T-helper 17 cell (primary cell): ENCODE measurements at places on chromosomes 11 and 22. TPM values are rescaled to one million over a fixed set of nuclear protein-coding genes. Genes with fewer than 3 reads are reported as not detected.
A peak's percentile ranks its signal among the peaks of the same experiment; 100 is the strongest.

DNA sequence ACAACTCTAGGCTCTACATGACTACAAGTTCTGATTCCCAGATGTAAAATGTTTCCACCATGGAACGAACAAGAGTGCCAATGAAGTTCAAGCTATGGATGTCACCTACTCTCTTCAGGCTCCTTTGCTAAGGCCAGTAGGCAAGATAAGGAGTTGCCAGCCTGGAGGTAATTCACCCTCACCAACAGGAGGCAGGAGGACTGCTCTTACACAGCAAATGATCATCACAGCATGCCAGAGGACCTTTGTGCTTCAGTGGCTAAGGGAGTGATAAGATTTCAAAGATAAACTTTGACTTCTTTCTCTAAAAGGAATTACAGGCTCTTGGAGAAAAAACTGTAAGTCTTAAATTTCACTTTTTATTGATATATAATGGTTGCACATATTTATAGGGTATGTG lies 54.1 kb upstream of the SLC36A4 start:
- DNase-seq = no peak
- no peak overlapping the region for H3K4me3 ChIP-seq
- peaks cover 4% of the 10 kb centered on the region for H3K27me3 ChIP-seq
- no peaks in the 10 kb centered on the region for H3K4me1 ChIP-seq

DNA sequence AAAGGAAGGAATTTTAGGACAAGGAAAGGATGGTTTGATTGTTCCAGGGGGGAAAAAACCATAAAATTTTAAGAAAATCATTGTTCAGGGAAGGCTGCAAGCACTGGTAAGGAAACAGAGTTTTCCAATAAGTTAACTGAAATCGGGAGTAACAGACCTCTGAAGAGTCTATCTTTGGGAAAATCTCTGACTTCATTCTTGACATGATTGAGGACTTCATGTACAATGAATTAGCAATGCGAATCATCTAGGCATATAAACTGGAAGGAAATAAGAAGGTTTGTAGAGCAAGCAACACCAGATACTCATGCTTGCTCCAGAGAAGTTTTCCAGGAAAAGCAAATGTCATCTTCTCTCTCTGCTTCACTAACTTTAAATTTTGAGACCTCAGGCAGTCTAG lies 18.5 kb downstream of the APLP2 start:
- peaks cover 15% of the 10 kb centered on the region for H3K4me1 ChIP-seq
- no peaks in the 10 kb centered on the region for H3K27me3 ChIP-seq
- DNase-seq = no peak
- H3K4me3 ChIP-seq = no peak overlapping the region

GRCh38 chr22:49921508-49922278 lies 3.3 kb downstream of the CRELD2 start:
- H3K4me1 ChIP-seq = peaks cover 25% of the 10 kb centered on the region
- no peak overlapping the region for H3K27ac ChIP-seq
- peaks cover 3% of the 10 kb centered on the region for H3K36me3 ChIP-seq
- no peak overlapping the region for H3K4me3 ChIP-seq
- no peak for DNase-seq

- H3K4me3 ChIP-seq = peak overlapping the region; percentile 25
- no peak for DNase-seq
- H3K4me1 ChIP-seq = peaks cover 14% of the 10 kb centered on the region
- H3K36me3 ChIP-seq = no peaks in the 10 kb centered on the region
- no peaks in the 10 kb centered on the region for H3K27me3 ChIP-seq
Observed at GRCh38 chr22:42397332-42398249, 34.6 kb downstream of the NFAM1 start.

DNA sequence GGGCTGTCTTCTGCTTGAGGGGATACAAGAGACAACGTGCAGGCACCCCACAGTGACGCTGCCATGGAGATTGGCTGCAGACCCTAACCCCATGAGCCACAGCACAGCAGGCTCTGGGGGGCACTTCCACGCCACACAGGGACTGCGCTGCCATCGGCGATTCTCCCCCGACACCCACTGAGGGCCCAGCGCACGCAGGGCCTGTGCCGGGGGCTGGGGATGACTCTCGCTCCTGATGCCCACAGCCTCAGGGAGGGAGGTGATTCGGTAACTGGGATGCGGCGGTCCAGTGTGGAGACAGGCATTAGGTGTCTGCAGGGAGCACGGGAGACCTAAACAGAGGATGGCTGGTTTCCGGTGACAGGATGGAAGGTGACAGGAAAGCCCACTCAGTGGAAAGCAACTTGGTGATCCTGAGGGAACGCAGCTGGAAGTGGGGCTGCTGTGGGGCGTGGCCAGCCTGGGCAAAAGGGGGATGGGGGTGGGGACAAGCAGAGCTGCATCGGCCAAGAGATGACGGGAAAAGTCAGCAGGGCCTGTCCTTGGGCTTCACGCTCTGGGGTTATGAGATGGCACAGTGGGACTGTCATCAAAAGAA lies 37.7 kb downstream of the EFCAB6 start:
- H3K27me3 ChIP-seq = peaks cover 37% of the 10 kb centered on the region
- peaks cover 3% of the 10 kb centered on the region for H3K36me3 ChIP-seq
- no peak overlapping the region for H3K27ac ChIP-seq
- H3K4me3 ChIP-seq = no peak overlapping the region

- DNase-seq = no peak
- no peaks in the 10 kb centered on the region for H3K4me1 ChIP-seq
- H3K36me3 ChIP-seq = no peaks in the 10 kb centered on the region
- H3K27ac ChIP-seq = no peak overlapping the region
- H3K4me3 ChIP-seq = no peak overlapping the region
- peaks cover 24% of the 10 kb centered on the region for H3K27me3 ChIP-seq
Observed at GRCh38 chr11:102599642-102600261, 25.4 kb downstream of the MMP20 start.

DNA sequence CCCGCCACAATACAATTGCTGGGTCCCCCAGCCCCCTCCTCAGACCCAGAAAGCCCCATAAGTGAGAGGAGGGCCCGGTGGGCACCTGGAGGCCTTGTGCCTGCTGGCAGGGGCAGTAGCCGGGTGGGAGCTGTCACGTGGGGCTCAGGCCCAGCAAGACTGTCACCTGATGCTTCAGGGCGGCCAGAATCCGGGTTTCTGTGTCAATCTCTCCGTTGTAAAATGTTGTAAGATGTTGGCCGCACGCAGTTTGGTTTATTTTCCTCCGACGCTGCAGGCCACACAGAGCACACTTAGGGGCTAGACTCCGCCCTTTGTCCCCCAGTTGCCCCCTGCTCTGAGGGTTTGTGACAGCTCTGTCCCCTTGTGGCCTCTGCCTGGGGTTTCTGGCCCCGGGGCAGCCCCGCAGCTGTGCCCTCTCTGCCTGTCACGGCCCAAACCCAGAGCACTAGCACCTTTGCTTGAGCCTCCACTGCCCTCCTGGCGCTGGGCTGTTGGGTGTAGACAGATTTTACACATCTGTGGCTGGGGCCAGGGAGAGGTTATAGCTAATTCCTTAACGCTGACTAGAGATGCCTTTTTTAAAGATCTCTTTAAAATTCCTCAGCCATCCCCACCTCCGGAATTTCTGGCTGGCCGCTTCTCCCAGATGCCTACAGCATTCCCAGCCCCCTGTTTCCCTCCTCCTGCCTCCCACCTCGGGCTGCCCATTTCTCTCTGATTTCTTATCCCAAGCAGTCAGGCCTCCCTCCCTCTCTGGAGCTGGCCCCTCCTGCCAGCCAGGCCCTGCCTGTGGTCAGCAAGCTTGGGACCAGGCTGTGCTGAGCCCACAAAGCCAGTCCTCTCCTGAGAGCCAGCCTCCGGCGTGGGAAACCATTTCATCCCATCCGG lies 3.2 kb upstream of the PRR5 start:
- no peaks in the 10 kb centered on the region for H3K27me3 ChIP-seq
- H3K4me3 ChIP-seq = no peak overlapping the region
- DNase-seq = no peak
- peaks cover 8% of the 10 kb centered on the region for H3K4me1 ChIP-seq
- H3K36me3 ChIP-seq = no peaks in the 10 kb centered on the region

- DNase-seq = no peak
- peaks cover 19% of the 10 kb centered on the region for H3K27me3 ChIP-seq
- no peak overlapping the region for H3K27ac ChIP-seq
- peaks cover 11% of the 10 kb centered on the region for H3K4me1 ChIP-seq
Observed at GRCh38 chr11:61948505-61948904, 1.6 kb upstream of the BEST1 start.

- H3K4me1 ChIP-seq = peaks cover 51% of the 10 kb centered on the region
- peaks cover 6% of the 10 kb centered on the region for H3K36me3 ChIP-seq
- H3K27me3 ChIP-seq = no peaks in the 10 kb centered on the region
- H3K27ac ChIP-seq = peak overlapping the region; percentile 99
- no peak for DNase-seq
Observed at GRCh38 chr11:61019037-61019831, 47.8 kb downstream of the CD6 start.

- H3K4me1 ChIP-seq = no peaks in the 10 kb centered on the region
- DNase-seq = no peak
- no peaks in the 10 kb centered on the region for H3K36me3 ChIP-seq
- H3K27ac ChIP-seq = no peak overlapping the region
- no peak overlapping the region for H3K4me3 ChIP-seq
Observed at GRCh38 chr11:27904358-27905055, 203.4 kb downstream of the KIF18A start.

- H3K4me1 ChIP-seq = peaks cover 3% of the 10 kb centered on the region
- H3K36me3 ChIP-seq = peaks cover 2% of the 10 kb centered on the region
- no peak overlapping the region for H3K27ac ChIP-seq
- peaks cover 54% of the 10 kb centered on the region for H3K27me3 ChIP-seq
- no peak for DNase-seq
Observed at GRCh38 chr22:48493733-48494132, 1333.9 kb downstream of the BRD1 start.

- DNase-seq = no peak
- no peak overlapping the region for H3K27ac ChIP-seq
- H3K36me3 ChIP-seq = peaks cover 3% of the 10 kb centered on the region
- no peaks in the 10 kb centered on the region for H3K27me3 ChIP-seq
- H3K4me1 ChIP-seq = peaks cover 9% of the 10 kb centered on the region
Observed at GRCh38 chr11:72856065-72856464, 41.9 kb downstream of the ATG16L2 start.

DNA sequence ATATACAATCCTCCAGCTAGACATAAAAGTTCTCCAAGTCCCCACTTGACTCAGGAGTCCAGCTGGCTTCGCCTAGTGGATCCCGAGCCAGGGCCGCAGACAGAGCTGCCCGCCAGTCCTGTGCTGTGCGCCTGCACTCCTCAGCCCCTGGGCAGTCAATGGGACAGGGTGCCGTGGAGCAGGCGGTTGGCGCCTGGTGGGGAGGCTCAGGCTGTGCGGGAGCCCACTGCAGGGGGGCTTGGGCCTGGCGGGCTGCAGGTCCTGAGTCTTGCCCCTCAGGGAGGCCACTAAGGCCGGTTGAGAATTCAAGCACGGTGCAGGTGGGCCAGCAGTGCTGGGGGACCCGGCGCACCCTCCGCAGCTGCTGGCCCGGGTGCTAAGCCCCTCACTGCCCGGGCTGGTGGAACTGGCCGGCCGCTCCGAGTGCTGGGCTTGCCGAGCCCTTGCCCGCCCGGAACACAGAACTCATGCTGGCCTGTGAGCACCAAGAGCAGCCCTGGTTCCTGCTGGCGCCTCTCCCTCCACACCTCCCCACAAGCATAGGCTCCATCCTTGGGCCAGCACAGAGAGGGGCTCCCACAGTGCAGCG lies 884.8 kb upstream of the LRRC4C start:
- H3K27me3 ChIP-seq = no peaks in the 10 kb centered on the region
- H3K36me3 ChIP-seq = no peaks in the 10 kb centered on the region
- H3K27ac ChIP-seq = no peak overlapping the region
- no peak for DNase-seq

- H3K4me1 ChIP-seq = peaks cover 3% of the 10 kb centered on the region
- no peak overlapping the region for H3K27ac ChIP-seq
- peaks cover 34% of the 10 kb centered on the region for H3K27me3 ChIP-seq
- no peak overlapping the region for H3K4me3 ChIP-seq
Observed at GRCh38 chr11:75233754-75234172, 6.8 kb upstream of the TPBGL start.

DNA sequence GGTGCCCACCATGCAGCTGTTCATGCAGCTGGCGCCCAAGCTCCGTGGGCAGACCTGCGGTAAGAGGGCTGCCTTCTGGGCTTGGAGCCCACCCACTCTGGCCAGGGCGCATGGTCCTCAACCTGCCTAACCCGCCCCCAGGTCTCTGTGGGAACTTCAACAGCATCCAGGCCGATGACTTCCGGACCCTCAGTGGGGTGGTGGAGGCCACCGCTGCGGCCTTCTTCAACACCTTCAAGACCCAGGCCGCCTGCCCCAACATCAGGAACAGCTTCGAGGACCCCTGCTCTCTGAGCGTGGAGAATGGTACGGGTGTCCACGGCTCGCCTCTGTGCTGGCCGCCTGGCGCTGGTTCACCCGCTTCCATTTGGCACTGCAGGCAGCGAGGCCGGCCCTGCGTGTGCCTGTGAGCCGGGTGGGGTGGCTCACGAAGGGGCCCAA lies 11.0 kb downstream of the MUC5AC start:
- H3K27me3 ChIP-seq = no peaks in the 10 kb centered on the region
- no peak overlapping the region for H3K4me3 ChIP-seq
- H3K4me1 ChIP-seq = no peaks in the 10 kb centered on the region
- no peak for DNase-seq

GRCh38 chr22:40661671-40662070 lies 17.6 kb upstream of the MCHR1 start:
- H3K27me3 ChIP-seq = no peaks in the 10 kb centered on the region
- H3K36me3 ChIP-seq = no peaks in the 10 kb centered on the region
- no peak for DNase-seq

DNA sequence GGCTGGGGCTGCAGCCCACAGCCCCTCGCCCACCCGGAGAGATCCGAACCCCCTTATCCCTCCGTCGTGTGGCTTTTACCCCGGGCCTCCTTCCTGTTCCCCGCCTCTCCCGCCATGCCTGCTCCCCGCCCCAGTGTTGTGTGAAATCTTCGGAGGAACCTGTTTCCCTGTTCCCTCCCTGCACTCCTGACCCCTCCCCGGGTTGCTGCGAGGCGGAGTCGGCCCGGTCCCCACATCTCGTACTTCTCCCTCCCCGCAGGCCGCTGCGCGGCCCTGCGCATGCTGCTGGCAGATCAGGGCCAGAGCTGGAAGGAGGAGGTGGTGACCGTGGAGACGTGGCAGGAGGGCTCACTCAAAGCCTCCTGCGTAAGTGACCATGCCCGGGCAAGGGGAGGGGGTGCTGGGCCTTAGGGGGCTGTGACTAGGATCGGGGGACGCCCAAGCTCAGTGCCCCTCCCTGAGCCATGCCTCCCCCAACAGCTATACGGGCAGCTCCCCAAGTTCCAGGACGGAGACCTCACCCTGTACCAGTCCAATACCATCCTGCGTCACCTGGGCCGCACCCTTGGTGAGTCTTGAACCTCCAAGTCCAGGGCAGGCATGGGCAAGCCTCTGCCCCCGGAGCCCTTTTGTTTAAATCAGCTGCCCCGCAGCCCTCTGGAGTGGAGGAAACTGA lies 731 bp downstream of the GSTP1 start:
- H3K36me3 ChIP-seq = no peaks in the 10 kb centered on the region
- DNase-seq = no peak
- peak overlapping the region; percentile 77 for H3K4me3 ChIP-seq
- peak overlapping the region; percentile 54 for H3K27ac ChIP-seq

GRCh38 chr11:61688365-61689163 lies 8.4 kb downstream of the DAGLA start:
- no peaks in the 10 kb centered on the region for H3K36me3 ChIP-seq
- H3K4me1 ChIP-seq = peaks cover 3% of the 10 kb centered on the region
- DNase-seq = no peak
- H3K27me3 ChIP-seq = peaks cover 8% of the 10 kb centered on the region
- H3K4me3 ChIP-seq = no peak overlapping the region

The EMSY gene
- 25.3 TPM for total RNA-seq

The ARHGEF17 gene
- total RNA-seq = not detected

The CASP1 gene
- total RNA-seq = 52.9 TPM

The SESN3 gene
- 48.7 TPM for total RNA-seq

The SERPING1 gene
- 0.57 TPM for total RNA-seq
